ENCODE measurements at places on chromosomes 4 and X.

DNA sequence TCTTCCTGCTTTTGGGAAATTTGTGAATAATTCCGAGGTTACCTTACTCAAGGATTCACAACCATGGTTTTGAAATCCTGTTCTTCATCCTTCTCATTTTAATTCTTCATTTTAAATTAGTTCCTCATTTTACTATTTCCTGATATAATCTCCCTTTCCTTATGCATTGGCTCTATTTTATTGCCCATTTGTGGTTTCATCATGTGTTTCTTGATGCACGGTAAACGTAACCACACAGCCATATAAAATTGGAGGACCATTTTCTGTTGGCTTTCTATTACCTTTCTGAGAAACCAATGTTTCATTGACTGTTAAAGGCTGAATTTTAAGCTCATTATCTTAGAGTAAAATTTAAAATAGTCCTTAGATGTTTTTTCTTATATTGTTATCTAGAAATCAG is 100.3 kb upstream of the NDST4 start:
- DNase-seq = no peak

DNA sequence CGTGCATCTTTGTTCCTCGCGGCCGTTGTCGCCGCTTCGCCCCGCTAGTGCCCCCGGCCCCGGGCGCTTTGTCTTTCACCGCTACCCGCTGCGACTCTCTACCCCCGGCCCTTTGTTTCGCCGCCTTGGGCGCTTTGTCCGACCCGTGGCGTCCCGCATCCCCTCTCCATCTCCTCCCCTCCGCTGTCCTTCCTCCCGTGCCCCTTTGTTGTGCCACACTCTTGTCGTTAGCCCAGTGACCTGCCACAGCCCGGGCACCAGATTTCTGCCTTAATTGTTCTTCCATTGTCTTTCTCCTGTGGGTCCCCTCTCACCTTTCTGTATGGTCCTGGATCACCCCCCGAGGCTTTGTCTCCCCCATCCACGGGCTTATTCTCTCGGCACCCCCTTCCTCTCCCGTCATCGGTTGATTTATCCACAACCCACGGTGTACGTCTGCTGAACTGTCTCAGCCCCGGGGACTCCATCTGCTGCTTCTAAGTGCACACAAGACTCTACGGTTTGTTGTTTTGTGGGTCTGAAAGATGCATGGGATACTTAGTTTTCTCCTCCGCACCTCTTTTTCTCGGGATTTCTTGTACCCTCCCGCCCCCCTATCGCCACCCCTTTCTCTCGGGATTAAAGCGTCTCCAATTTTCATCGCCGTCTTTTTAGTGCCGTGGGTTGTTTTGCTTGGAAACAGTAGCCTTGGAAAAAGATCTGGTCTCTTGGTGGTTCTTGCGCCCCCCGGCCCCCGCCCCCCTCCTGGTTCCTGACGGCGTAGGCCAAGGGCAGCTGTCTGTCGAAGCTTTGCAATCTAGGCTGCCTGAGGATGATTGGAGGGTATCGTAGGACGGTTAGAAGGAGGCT is 783 bp downstream of the RBPJ start:
- DNase-seq = peak; percentile 22

- no peak for DNase-seq
These were observed 1139.6 kb downstream of the STPG2 start for GRCh38 chr4:97003715-97004114.

DNA sequence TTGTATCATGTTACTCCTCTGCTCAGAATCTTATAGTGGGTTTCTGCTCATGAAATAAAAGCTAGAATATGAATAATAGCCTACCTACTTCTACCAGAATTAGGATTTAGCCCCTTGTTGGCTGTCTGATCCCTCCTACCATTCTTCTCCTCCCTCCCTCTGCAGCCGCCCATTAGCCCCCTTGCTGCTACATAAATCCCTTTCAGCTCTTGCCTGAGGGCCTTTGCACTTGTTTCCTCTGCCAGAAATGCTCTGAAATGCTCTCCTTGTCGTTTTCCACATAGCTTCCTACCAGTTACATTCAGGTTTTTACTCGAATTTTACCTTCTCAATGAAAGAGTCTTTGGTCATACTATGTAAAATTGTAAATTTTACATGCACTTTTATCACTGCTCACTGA is 159.2 kb downstream of the ADGRL3 start:
- no peak for DNase-seq

GRCh38 chrX:67050760-67051159 is 411.9 kb upstream of the EDA2R start:
- DNase-seq = no peak

GRCh38 chr4:80309294-80310004 is 26.1 kb upstream of the CFAP299 start:
- no peak for DNase-seq

- no peak for DNase-seq
These were observed 1029.7 kb upstream of the TENM3 start for GRCh38 chr4:181213551-181213950.

DNA sequence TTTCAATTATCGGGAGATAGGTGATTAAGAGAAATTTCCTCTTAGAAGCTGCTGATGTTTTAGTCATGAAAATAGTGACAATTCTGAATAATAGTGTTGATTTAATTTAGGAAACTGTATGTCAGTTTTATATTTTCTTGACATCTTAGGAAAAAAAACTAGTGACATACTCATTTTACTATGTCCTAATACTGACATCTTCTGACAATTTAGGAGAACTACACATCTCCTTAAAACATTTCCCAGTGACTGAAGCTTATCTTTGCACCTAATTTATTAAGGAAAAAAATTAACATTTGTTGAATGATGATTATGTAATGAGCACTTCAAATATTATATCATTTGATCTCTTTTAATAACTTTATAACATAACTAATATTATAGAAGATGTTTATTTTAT is 42.0 kb upstream of the RBMXL3 start:
- peak; percentile 2 for DNase-seq

GRCh38 chr4:6201580-6202091 is 1.3 kb upstream of the JAKMIP1 start:
- no peak for DNase-seq

DNA sequence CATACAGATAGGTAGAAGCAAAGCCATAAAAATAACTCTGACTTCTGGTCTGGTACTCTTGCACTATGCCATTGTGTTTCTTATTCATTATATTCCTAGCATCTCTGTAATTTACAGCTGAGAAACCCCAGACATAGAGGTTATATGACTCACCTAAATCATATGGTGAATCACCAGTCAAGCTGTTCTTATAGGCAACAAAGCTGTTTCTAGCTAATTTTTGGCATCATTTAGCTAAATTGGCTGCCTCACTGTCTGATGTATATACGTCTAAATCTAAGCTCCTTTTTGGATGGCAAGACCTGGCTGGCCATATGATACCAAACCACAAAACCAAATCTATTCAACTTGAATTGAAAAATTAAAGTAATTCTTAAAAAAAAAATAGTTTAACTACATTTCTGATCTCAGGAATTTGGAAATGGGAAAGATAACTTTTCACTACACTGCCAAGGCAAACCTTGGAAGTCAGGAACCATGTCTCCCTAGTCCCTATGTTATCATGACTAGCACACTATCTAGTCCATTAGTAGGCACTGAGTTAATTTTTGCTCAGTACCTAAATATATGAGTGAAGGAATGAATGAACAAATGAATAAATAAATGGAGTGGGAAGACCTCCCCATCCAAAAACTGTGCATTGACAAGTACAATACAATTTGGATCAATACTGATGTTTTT is 41.3 kb upstream of the STAG2 start:
- no peak for DNase-seq

DNA sequence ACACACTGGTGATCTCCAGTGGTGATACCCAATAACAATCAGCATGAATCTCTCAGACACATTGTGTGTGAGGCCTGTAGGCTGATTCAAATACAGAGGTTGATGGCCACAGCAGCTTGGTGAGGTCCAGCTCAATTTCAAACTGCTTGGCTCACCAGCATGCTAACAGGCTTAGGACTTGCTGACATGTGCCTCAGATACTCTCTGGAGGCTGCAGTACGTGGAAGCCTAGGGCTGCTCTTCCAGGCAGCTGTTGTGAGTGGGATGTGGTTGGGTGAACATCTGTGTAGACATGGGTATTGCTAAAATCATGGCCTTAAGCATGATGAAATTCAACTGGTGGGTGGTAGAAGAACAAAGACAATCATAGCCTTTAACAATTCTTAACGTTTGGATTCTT is 4.3 kb downstream of the CXCL9 start:
- no peak for DNase-seq

DNA sequence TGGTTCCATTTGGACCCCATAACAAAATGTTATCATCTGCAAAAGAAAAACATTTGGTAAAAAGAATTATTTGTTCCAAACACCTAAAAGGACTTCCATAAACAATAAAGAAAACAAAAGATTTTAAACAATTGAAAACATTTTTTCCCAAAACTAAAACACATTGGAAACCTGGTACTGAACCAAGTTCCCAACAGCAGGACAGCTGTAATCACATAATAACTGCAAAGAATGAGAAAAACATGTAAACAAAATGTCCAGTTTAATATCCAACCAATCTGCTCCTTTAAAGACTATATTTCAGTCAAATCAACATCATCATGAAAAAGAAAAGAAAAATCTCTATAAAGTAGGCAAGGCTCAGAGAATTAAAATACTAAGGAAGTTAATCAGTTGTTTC is 36.3 kb downstream of the PRDM5 start:
- no peak for DNase-seq

DNA sequence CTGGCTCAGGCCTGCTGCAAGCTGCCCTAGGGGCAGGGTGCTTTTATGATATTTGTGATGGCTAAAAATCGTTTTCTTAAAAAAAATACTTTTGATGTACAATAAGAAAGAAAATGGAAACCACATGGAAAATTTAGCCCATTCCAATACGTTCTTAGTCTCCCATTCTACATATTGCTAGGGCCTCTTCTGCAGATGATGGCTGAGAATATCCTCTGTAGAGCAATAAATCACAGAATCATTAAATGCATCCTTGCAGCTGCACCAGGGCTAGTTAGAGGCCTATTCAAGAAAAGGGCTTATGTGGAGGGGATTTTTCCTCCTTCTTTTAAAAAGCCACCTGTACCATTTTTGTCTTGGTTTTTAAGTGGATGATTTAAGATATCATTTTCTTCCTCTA is 97.6 kb upstream of the C1GALT1C1 start:
- DNase-seq = no peak

GRCh38 chr4:7214359-7214758 is 22.0 kb downstream of the SORCS2 start:
- no peak for DNase-seq

DNA sequence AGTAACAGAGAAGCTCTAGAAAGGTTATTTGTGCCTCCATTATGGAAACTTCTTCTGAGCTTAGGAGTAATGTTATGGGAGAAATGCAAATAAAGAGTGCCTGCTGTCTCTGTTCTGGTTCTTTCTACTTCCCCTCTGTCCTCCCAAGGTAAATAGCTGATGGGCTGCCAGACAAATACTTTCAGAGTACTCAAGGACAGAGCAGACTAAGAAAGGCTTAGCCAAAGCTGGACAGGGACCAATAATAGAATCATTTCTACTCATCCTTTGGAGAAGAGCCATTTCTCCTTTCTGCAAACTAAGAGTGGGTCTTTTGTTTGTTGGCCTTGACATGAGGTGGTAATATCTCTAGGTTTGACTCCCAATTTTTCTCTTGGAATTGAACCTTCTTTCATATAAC is 136.1 kb downstream of the MID1IP1 start:
- DNase-seq = no peak

GRCh38 chr4:184825141-184825895 is 450 bp downstream of the ACSL1 start:
- DNase-seq = no peak

GRCh38 chr4:88107406-88108107 is 50.9 kb downstream of the ABCG2 start:
- no peak for DNase-seq

DNA sequence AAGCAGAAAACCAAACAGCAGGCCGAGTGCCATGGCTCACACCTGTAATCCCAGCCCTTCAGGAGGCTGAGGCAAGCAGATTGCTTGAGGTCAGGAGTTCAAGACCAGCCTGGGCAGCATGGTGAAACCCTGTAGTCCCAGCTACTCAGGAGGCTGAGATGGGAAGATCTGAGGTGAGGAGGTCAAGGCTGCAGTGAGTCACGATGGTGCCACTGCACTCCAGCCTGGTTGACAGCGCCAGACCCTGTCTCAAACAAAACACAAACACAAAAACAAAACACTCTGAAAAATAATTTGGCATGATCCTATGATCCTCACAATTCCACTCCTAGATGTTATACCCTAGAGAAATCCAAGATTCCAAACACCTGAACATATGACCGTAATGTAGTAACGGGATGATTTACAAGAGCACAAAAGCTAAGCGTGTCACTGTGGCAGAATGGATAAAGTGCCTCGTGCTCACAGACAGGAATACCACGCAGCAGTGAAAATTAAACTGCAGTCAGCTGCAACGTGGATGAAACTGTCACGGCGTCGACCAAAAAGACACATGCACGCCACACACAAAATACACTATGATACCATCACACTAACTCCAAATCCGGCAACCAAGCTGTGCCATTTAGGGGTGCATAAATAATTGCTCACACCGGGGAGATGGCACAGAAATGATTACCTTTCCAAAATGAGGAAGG is 1.7 kb downstream of the NELFA start:
- no peak for DNase-seq

GRCh38 chr4:187294861-187295260 is 571.2 kb upstream of the FAT1 start:
- no peak for DNase-seq

GRCh38 chrX:150575419-150575814 is 7.0 kb downstream of the MTM1 start:
- DNase-seq = no peak

DNA sequence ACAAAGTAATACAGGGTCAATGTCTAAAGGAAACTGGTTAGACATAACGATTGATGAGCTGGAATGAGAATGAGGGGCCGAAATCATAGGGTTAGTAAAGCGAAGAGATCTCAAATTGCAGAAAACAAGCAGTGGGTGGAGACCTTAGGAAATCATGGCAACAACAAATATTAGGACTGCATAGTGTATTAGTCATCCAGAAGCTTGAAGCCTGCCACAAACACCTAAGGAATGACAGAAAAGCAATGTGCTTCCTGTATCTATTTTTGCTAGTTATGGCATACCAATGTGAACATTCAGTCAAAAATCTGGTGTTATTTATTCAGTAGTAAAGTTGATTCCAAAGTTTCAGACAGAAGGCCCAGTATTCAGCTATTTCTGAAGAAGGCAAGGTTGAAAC is 410.9 kb upstream of the CT83 start:
- no peak for DNase-seq

DNA sequence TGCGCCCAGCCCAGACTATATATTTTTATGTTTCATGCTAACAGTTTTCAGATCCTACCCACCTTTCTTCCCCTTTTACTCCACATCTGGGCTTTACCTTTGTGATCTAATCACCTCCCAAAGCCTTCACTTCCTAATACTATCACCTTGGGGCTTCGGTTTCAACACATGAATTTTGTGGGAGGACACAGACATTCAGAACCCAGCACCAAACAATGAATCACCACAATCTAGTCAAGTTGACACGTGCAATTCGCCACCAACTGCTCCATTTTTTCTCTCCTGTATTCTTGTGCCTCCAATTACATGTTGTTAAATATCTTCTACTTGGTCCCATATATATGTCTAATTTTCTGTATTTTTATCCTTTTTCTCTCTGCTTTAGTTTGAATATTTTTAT is 41.8 kb upstream of the STX18 start:
- no peak for DNase-seq

- DNase-seq = no peak
These were observed 21.1 kb downstream of the CPLX1 start for GRCh38 chr4:804804-805203.

GRCh38 chr4:65791111-65791811 is 121.0 kb upstream of the EPHA5 start:
- no peak for DNase-seq

Data from putamen (tissue), 1 donor.